H1 (cell line): ENCODE measurements at places on chromosomes 6 and 20.

GRCh38 chr20:36959242-36959641 lies 7.7 kb upstream of the SAMHD1 start:
- H3K4me1 ChIP-seq, result no peaks in the 10 kb centered on the region
- no peak for DNase-seq

DNA sequence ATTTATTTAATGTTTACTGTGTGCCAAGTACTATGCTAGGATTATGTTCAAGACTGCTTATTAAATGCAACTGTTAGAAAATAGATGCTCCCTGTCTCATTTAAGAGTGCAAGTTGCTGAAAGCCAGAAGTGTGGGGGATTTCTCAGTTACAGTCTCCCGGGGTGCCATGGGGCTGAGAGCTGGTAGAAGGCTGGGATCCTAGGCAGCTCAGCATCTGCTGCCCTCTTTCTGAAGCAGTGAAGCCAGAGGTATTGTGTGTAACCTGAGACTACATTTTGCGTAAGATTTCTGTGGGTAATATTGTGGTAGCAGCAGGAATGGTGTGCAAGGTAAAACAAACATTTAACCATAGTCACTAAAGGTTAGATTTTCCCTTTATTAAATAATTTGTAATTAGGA lies 120.6 kb downstream of the AKAP7 start:
- no peak for DNase-seq
- no peaks in the 10 kb centered on the region for H3K27me3 ChIP-seq
- H3K36me3 ChIP-seq, result no peaks in the 10 kb centered on the region

- no peaks in the 10 kb centered on the region for H3K36me3 ChIP-seq
- DNase-seq, result no peak
- H3K4me1 ChIP-seq, result no peaks in the 10 kb centered on the region
- no peak overlapping the region for H3K27ac ChIP-seq
- no peaks in the 10 kb centered on the region for H3K27me3 ChIP-seq
These were observed 176.2 kb upstream of the SASH1 start for GRCh38 chr6:148166339-148166968.

- H3K27ac ChIP-seq, result no peak overlapping the region
- peak; percentile 7 for DNase-seq
- no peaks in the 10 kb centered on the region for H3K36me3 ChIP-seq
- no peaks in the 10 kb centered on the region for H3K4me1 ChIP-seq
These were observed 46.0 kb upstream of the TOP1 start for GRCh38 chr20:40982415-40983145.
